NCI-H226 (cell line): ENCODE measurements at places on chromosomes 13 and 19.

GRCh38 chr13:45269204-45269603 lies 68.4 kb upstream of the KCTD4 start:
- DNase-seq = peak; percentile 84

DNA sequence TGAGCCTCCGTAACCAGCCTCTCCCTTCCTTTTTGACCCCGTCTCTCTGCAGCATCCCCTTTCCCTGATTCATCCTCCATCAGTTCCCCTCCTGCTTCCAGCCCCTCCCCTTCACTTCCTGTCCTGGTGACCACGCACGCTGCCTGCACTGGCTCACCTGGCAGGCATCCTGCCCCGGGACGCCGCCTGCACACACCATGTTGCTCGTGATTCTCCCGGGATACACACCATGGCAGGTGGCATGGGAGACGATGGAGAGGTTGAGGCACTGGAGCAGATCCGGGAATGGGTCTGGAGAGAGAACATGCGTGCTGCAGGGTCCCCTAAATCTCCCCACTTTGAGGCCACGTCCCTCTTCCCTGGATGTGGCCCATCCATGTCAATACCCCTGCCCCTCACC lies 4.2 kb downstream of the KLK12 start:
- no peak for DNase-seq

GRCh38 chr13:39452417-39452816 lies 150.6 kb downstream of the LHFPL6 start:
- no peak for DNase-seq

DNA sequence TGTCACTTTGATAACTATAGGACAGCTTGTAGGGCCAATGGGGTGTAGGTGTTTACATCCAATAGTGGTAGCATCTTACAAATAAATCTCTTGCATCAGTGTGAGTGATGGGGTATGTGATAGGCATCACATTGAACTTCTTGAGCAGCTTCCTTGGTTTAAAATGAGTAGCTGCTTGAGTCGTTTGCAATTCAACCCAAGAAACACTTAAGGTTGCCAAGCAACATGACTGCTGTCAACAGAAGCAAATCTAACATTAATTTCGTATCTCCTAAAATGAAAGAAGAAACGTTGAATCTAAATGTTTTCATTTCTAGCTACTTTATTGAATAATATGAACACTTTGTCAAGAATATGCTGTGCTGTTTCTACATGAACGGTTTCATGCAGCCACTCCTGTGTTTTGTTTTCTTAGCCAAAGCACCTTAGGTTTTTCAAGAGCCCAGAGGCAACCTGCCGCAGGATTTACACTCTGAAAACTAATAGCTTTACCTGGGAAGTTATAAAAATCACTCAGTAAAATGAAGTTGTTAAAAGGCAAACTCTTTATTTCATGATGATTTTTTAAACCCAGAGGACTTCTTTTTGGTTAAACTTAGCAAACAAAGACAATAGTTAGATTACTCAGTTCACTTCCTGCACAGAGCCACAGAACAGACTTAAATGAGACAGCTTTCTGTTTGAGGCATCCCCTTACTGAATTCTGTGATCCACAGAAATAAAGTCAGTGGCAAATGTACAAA lies 305.2 kb downstream of the MTUS2 start:
- no peak for DNase-seq

DNA sequence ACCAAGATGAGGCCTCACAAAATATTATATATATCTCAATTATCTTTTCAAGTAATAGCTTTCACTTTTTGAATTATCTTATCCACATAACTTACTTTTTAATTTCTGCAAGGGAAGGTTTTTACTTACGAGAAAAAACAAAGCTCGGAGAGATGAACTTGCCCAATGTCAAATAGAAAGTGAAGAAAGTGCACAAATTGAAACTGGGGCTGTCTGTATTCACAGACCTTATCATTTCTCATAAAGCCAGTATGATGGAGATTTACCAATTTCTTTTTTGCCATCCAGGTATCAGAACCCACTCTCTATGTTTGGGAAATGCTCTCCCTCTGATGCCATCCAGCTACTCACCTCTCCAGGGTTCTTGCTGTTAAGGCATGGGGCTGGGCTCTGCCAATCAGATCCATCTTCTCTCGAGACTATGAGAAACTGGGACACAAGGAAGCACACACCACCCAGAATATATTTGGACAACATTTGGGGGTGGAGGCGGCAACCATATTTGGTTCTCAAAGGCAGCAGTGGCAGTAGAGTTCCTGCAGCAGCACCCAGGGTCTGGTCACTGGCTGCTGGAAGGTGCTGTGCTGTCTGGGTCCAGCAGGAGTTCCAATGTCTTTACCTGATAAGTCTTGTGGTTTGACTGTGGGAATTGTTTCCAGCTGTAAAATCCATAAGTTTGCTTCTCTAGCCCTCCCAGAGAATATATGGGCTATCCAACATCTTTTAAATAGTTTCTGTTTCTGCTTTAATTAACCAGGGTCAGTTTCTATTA lies 45.8 kb upstream of the SCEL start:
- DNase-seq = no peak

- peak; percentile 50 for DNase-seq
Measured at GRCh38 chr13:43905435-43906031, 25.8 kb downstream of the LACC1 start.

- DNase-seq = no peak
Measured at GRCh38 chr19:47540748-47541147, 25.9 kb upstream of the NAPA start.

- no peak for DNase-seq
Measured at GRCh38 chr13:78197231-78197630, 278.6 kb upstream of the EDNRB start.

DNA sequence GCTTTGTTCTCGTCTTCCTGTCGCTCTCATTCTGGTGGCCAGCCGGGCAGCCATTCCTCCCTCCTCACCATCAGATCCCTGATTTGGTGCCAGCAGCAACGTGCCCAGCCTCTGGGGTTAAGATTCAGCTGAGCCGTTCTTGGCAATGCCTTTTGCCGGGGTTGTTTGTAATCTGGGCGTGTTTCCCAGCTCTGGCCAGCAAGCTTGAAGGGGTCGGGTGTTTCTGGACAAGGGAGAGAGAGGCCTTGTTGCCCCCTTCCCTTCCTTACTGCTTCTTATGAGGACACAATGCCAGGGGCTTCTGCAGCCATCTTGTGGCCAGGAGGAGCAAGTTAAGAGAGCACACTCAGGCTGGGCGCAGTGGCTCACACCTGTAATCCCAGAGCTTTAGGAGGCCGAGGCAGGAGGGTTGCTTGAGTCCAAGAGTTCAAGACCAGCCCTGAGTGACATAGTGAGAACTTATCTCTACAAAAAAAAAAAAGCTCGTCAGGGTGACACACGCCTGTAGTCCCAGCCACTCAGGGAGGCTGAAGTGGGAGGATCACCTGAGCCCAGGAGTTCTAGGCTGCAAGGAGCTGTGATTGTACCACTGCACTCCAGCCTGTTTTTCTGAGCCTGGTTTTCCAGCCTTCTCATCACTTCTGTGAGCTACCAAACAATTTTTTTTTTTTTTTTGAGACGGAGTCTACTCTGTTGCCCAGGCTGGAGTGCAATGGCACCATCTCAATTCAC lies 10.7 kb upstream of the CRTC1 start:
- DNase-seq = no peak

DNA sequence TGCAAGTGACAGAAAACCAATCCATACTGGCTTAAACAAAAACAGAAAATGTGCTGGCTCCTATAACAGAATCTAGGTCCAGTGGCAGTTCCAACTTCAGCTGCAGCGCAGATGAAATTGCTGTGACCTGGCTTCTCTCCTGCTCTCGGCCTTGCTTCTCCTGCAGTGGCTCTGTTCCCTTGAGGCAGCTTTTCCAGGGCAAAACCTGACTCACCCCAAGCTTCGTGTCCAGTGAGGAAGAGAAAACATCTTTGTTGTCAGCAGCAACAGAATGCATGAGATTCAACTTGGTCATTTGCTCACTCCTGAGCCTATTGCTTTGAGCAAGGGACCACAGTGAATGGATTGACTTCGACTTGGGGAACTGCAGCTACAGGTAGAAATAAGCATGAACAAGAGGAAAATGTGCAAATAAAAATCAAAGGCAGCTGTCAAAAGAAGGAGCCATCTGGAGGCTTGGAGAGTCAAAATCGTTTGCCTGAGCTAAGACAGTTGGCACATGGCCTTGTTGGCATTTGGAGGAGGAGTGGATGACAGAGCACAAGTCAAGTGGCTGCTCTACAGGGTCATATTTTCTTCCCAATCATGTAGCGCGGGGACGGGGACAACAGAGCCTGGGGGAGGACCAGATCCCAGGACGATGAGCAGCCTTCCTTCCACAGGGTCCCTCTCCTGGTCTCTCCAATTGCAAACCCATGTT lies 523.4 kb downstream of the FGF9 start:
- DNase-seq = no peak

DNA sequence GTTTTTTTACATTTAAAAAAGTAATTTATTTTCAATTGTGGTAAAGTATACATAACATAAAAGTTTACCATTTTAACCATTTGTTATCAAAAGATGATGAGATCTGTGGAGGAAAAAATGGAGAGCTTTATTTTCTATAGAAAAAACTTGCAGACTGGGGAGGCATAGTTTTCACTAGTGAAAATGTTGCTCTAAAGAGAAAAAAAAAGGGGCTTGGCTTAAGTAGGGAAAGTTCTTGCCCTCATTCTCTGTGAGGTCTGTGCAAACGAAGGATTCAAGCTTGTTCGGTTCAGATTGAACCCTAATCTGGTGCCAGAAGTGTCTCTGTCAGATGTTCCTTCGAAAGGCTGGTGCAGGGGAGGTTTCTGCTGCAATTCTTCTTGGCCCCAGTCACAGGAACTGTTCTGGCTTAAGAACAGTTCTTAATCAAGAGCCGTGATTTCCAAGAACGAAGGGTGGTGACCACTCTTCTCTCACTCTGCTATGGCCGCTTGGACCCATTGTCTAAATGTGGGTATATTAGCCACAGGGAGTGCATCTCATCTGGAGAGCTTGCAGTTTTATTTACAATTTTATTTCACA lies 42.1 kb downstream of the PCCA start:
- DNase-seq = no peak

DNA sequence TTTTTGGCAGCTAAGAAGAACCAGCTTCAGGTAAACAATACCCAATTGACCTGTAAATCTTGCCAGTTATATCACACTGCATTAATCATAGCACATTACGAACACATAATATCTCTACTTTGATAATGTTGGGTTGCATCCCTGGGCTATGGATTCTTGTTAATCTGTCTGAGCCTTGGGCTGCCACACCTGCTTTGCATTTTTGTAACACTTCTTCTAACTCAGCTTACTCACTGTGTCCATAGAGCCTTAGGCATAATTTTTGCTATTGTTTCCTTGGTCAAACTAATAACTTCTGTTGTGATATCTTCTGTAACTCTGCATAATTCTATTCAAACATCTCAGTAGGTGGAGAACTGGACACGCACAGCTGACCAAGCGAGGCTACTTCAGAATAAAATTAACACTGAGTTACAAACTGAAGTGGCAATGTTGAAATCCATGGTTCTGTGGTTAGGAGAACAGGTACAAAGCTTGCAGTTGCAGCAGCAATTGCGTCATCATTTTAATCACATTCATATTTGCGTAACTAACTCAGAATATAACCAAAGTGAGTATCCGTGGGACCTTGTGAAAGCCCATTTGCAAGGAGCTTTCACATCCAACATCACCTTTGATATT lies 6.4 kb downstream of the ZNF350 start:
- peak; percentile 27 for DNase-seq

DNA sequence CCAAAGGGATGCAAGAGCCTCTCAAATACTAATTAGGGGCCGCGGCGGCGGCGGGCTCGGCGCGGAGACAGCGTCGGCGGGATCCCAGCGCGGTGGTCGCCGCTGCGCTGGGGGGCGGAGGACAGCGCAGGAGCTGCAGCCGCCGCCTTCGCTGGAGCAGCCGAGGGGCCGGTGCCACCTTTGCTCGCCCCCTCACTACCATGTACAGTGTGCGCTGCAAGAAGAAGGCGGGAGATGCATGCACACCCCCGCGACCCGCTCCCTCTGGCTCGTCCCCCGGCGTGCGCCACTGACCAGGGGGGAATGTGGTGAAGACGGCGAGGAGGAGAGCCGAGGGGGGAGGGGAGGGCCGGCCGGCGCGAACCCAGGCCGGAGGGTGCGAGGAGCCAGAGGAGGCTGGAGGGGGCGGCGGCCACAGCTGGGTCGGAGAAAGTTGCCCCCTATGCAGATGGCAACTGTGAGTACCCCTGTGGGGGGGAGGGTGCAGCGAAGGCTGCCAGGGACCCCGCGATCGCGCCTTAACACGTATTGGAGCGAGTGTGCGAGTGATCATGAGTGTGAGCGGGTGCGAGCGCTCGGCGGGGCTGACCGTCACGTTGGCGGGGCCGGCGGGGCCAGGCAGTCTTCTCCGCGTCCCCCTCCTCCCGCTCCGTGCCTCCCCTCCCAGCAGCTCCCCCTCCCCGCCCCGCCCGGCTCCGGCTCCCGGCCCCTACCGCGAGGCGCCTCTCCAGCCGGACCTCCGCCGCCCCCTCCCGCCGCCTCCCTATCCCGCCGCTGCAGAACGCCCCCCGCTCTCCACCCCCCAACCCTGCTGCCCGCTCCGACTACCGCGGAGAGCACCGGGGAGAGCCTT lies 808 bp downstream of the SLITRK5 start:
- no peak for DNase-seq

- DNase-seq = no peak
Measured at GRCh38 chr19:43265664-43266025, 3.7 kb downstream of the PSG9 start.

- no peak for DNase-seq
Measured at GRCh38 chr19:5953680-5954213, 24.2 kb downstream of the RANBP3 start.

- no peak for DNase-seq
Measured at GRCh38 chr19:38527466-38528136, 90.2 kb downstream of the MAP4K1 start.

DNA sequence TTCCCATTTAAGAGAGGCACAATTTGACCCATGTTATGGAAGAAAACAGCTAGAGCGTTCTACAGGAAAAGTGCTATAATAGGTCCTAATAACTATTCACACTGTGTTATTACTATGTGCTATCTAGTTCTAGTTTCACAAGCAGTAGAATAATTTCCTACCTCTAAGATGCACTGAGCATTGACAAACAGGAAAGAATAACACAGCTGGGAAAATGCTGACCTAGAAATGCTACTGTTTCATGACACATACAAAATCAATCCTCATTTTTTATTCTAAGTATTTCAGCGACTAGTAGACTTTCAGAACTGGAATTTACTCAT lies 259.5 kb downstream of the ITGBL1 start:
- DNase-seq = no peak

GRCh38 chr19:13104360-13104847 lies 1.7 kb upstream of the LYL1 start:
- DNase-seq = no peak

- no peak for DNase-seq
Measured at GRCh38 chr13:23159205-23159759, 21.5 kb upstream of the SGCG start.

DNA sequence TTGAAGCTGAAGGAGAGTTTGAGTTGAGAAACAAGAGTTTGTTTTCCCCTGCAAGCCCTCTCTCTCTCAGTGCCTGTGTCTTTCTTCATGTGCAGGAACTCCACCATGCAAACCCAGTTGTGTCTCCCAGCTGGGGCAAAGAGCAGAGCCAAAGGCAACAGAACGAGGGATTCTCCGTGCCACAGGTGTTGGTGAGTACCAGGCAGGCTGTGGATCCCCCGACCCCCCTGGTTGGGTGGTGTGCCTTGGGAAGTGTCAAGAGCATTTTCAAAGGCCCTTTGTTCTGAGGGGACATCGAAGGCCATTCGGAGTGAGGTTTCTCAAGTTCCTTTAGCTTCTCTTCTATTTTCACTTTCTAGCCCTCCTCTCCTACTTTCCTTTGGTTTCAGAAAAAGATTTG lies 5.6 kb downstream of the ZNF333 start:
- DNase-seq = no peak
